ENCODE measurements at places on chromosomes 2 and 18.

- no peak for DNase-seq
These were observed 17.5 kb downstream of the SERTAD2 start for GRCh38 chr2:64635976-64636911.

DNA sequence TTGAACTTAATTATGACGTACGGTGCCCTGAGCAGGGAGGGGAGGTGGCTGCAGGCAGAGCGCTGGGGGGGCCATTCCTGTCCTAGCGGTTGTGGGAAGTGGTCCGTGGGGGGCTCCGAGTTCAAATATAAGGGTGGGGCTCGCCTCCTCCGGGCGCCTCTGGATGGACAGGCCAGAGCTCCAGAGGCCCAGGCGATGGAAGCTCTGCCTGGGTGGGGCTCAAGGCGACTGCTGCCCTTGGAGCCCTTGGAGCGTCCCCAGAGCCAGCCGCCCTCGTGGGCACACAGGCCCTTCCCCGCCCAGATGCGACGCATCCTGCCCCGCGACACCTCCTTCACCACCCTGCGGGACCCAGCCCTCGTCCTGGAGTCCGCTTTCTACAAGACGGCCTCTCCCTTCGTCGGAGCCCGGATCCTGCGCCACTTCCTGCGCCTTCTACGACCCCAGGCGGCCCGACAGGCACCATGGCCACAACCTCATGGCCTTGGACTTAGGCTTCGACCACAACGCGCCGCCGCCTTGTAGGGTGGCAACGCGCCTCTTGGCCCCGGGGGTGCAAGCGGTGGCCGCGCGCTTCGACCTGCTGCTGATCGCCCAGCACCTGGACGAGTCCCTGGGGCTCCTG lies 10.5 kb downstream of the AQP12B start:
- DNase-seq = no peak

- peak; percentile 72 for DNase-seq
These were observed 184.6 kb upstream of the ERBB4 start for GRCh38 chr2:212723226-212723625.

DNA sequence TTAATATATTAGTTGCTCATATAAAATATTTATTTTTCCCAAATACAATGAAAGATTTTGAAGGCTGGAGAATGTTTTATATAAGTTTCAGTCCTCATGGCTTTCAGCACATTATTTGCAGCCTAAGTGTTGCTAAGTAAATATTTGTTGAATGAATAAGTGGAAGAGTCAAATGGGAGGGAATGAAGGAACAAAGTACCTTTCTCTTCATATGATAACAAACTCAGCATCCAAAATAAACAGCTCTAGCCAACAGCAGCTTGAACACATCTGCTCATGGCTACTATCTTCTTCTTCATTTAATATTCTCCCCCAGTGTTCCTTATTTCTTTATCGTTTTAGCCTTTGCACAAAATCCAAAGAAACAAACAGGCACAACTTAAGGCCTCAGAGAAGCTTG lies 385.2 kb upstream of the PIK3C3 start:
- DNase-seq = no peak

DNA sequence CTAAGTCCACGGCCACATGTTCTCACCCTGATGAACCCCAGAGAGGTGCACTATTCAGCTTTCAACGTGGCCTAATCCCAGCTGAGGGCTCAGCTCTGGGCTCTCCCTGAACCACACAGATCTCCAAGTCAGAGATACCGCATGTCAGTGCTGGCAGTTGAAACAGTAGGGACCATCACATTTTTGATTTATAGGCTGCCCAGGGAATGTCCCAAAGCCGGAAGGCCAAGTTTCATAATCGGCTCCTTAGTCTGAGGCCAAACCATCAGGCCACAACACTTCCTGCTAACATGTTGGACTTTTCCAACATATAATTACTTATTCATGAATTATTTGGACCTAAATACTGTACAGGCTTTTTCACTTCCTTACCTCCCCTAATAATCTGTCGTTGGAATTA lies 91.9 kb upstream of the KLHL29 start:
- peak; percentile 45 for DNase-seq

DNA sequence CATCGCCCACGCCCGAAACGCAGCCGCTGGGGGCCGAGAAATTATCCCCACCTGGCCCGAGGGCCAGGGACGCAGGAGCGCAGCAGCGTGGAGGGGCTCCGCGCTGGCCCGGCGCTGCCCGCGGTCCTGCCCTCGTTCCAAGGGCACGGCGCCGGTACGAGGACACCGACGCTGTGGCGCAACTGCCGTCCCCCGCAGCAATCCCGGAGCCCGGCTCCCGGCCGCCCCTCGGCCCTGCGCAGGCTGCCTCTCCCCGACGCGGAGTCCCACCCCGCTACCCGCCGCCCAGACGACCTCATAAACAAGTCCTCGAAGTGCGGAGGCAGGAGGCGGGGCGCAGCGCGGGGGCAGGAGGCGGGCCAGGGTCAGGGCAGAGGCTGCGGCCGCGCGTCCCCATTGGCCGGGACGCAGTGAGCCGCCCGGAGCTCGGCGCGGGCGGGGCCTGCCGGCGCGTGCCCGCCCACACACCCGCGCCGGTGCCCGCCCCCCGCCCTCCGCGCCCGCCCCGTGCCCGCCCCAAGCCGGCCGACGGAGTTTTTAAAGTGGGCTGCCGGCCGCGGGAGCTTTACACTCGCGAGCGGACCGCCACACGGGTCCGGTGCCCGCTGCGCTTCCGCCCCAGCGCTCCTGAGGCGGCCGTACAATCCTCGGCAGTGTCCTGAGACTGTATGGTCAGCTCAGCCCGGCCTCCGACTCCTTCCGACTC lies at the start of gene EPAS1:
EPAS1 (plus strand) TSS at position 568 of the 706 bp plus-strand sequence. CDS start 505 bp downstream, outside the sequence.
- DNase-seq = peak; percentile 87

- DNase-seq = no peak
These were observed 48.0 kb downstream of the ANTXR1 start for GRCh38 chr2:69060938-69061501.

DNA sequence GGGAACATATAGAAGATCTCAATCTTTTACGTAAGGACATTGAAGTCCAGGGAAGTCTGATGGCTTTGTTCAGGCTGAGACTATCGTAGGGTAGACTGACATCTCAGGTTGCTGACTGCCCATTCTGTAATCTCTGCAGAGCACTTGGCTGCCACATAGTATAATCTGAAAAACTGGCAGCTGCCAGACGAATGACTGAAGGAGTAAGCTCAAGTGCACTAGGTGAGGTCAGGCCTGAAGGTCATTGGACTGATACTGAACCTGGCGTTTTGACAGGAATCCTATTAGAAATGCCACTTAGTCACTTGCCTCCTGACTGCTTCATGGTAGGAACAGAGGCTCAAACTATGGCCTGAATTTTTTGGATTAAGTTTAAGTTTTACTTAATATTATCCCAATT lies 23.5 kb downstream of the GPD2 start:
- DNase-seq = no peak

GRCh38 chr2:27890924-27891672 lies 569 bp downstream of the BABAM2 start:
- DNase-seq = peak; percentile 78

DNA sequence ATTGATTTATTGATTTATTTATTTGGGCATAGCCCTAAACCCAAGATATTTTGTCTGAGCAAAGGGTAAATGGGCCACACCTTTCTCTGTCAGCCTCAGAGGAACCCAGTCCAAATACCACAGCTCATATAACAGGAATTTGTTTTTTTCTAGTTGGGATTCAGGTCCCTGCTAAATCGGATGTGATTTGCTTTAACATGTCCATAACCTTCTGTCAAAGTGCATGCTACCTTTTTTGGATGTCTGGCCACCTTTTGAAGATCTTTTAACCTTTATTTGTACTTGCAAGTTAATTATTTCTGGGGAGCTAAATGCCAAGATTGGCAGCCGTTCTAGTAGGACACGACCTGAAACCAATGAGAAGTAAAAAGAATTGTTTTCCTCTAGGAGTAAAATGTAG lies 303.2 kb upstream of the UBE2E3 start:
- DNase-seq = peak; percentile 34

DNA sequence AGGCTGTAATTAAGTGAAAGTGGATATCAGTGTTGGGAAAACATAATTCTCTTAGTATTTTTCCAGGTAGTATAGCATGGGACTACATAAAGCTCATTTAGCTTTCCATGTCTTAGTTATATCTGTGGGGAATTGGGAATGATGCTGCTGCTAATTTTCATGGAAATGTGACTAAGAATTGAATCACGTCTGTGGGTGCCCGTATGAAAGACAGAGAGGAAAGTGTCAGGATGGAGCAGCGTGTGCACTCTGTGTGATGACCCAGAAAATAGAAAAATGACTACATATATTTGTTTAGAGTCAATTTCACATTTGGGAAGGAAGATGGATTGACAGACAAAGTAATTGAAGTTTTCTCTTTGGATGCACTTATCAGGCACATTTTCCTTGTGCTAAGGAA lies 212.1 kb downstream of the PTPRM start:
- no peak for DNase-seq

GRCh38 chr18:63216516-63217311 lies 102.9 kb downstream of the BCL2 start:
- DNase-seq = no peak

GRCh38 chr2:48034295-48034694 lies 128.0 kb upstream of the FBXO11 start:
- DNase-seq = no peak

GRCh38 chr2:231104115-231104713 lies 20.6 kb downstream of the HTR2B start:
- DNase-seq = peak; percentile 71

GRCh38 chr18:31996007-31996406 lies 22.6 kb upstream of the RNF125 start:
- no peak for DNase-seq

DNA sequence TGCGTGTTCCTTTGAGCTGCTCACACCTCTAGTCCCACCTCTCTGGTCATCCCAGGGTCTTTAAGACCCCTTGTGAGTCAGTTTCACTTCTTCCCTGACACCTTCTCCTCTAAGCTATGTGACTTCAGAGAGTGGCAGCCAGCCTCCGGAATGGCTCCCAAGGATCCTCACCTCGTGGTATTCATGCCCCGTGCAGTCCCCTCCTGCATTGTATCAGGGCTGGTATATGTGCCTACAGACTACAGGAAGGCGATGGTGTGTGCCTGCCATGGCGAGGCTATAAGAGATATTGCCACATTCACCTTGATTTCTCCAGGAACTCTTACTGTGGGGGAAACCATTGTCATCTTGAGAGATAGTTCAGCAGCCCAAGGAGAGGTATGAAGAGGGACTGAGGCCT lies 128.0 kb upstream of the SMAD2 start:
- DNase-seq = no peak

DNA sequence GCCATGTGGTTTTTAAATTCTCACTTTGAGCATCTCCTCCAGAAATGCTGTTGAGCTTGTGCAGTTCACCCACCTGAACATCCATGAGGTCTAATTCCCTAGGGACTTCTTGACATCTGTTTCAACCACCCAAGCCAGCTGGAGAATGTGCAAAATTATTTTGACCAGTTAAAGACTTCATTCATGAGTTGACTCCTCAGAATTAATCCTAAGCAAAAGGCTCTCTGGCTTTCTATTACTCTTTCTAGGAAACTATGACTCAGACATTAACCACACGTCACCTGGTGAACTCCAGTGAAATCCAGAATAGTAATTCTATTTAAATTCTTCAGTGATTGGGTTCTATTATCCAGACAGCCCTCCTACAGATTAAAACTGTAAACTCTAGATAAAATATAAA lies 247.5 kb downstream of the NBAS start:
- DNase-seq = peak; percentile 52

GRCh38 chr2:27833931-27834330 lies 56.3 kb downstream of the RBKS start:
- DNase-seq = peak; percentile 83

GRCh38 chr2:119011162-119011909 lies 69.3 kb downstream of the MARCO start:
- peak; percentile 64 for DNase-seq

GRCh38 chr2:69260666-69261065 lies 126.4 kb downstream of the GFPT1 start:
- peak; percentile 71 for DNase-seq

DNA sequence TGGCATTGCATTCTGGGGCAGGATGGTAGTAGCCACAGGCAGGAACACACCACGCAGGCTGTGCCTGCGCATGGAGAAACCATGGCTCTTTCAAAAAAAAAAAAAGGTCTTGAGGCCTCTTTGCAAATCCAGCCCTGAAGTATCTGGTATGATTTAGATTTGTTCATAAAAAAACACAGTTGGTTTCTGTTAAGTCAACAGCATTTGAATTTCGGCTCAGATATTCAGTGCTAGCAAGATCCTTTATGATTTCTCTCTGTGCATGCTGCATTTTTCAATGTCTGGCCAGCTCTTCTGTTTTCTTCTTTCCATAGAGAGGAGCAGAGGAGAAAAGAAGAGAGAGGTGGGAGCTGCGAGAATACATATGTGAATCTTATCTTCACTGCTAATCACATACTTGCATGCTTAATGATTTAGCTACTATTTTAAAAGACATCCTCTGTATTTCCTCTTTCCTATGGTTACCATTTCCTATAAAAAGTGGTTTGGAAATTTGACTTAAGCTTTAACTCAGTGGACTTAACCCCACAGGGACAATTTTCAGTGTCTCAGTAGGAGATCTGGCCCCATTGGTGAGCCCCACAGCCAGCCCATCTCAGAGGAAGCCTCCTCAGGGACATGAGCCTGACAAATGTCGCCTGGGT lies 214.3 kb upstream of the APCDD1 start:
- no peak for DNase-seq

- DNase-seq = peak; percentile 79
These were observed 1.7 kb upstream of the PER2 start for GRCh38 chr2:238290091-238290509.

- peak; percentile 91 for DNase-seq
These were observed at the start of gene RTKN for GRCh38 chr2:74441690-74442482. Gene RTKN (minus strand): TSS chr2:74441937. CDS start chr2:74441816, 121 bp downstream.

GRCh38 chr2:105388971-105389381 lies 9.9 kb downstream of the FHL2 start:
- no peak for DNase-seq

- no peak for DNase-seq
These were observed 27.7 kb downstream of the THOC1 start for GRCh38 chr18:240175-240574.

DNA sequence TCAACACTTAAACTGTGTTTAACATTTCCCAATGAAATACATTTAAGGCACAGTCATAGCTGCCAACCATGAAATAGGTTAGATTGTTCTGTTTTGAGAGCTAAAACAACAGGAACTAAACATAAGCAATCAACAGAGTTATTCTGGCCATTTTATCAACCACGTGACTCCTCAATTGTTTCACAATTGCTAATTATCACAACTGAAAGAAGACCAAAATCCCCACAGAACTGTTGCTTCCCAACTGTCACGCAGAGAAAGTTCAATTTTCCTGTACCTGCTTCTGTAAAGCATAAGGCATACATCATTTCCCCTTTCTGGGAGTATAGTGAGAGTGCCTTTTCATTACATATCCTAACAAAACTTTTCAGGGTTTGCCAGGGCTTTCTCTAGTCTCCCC lies 248.6 kb downstream of the EPHA4 start:
- DNase-seq = no peak

DNA sequence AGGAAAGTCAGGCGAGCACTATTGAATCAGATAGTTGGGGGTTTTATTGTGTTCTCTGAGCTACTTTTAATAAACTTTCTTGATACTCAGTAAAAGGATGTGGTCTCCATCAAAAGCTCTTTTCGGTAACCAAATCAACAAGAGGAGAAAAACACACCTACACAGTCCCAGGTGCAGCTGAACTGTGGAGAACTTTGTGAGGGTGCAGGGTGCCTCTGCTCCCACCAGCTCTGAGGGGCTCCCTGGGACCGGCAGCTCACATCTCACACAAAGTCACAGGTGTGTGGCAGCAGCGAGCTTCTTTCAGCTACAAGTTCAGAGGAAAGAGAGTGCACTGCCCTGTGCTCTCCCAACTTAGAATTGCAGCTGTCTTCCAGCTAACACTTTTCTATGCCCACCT lies 650.4 kb downstream of the RNF144A start:
- no peak for DNase-seq

Data from kidney tubule cell (primary cell).